DMS 273 treated with DMSO at 0.1 percent for 48 hours (cell line): ENCODE measurements at places on chromosomes 16 and 17.

GRCh38 chr17:21523497-21524210 lies 147.5 kb downstream of the KCNJ12 start:
- DNase-seq: no peak

- DNase-seq: no peak
Measured at GRCh38 chr16:87486713-87487247, 6.0 kb downstream of the ZCCHC14 start.

DNA sequence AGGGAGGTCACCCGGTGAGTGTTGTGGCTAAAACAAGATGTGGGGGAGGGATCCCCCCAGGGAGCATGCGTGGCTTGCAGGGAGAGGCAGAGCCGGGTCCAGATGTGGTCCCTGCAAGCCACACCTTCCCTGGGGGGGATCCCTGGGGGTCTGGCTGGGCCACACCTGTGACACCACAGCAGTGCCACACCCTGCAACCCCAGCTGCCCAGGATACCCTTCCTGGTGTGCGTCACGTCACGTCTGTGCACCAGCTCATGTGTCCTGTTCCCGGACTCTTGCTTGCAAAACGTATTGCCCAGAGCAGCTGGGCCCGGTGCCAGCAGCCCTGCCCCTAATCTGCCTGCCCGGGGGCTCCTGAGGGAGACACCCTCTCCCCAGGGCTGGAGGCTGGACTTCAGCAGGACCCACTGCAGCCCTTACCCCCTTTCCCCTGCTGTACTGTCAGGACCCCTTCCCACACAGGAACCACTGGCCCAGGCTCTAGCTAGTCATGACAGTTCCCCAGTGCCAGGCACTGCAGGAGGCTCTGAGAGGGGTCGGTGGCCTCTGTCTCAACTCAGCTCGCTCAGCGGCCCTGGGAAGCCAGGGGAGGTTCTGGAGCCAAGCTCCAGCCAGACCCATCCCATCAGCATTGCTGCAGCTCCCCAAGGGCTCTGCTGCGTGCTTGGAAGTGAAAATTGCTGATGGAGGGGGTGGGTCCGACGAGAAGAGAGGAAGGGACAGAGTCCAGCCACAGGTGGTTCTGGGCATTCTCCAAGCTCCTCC lies 25.8 kb upstream of the ACSF3 start:
- DNase-seq: no peak

- no peak for DNase-seq
Measured at GRCh38 chr16:88678224-88678979, 7.9 kb downstream of the SNAI3 start.

- no peak for DNase-seq
Measured at GRCh38 chr16:70689035-70689969, 3.4 kb upstream of the MTSS2 start.

- DNase-seq: no peak
Measured at GRCh38 chr17:37671028-37671823, 28.0 kb upstream of the DDX52 start.

DNA sequence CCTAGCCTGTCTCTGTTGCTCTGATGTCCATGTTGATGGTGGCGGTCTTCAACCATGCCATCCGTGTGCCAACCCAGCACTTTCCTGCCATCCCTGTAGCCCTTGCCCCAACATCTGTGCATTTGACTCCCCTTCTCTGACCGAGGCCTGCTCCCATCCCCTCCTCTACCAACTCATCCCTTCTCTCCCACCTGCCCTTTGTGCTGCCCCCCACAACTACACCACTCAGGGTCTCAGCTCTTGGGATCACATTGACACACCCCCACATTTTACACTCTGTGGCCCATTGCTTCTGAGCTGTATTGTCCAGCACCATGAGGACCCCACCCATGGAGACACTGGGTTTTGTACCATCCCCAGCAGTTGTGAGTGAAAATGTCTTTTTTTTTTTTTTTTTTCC lies 11.6 kb downstream of the HS3ST3B1 start:
- DNase-seq: no peak

DNA sequence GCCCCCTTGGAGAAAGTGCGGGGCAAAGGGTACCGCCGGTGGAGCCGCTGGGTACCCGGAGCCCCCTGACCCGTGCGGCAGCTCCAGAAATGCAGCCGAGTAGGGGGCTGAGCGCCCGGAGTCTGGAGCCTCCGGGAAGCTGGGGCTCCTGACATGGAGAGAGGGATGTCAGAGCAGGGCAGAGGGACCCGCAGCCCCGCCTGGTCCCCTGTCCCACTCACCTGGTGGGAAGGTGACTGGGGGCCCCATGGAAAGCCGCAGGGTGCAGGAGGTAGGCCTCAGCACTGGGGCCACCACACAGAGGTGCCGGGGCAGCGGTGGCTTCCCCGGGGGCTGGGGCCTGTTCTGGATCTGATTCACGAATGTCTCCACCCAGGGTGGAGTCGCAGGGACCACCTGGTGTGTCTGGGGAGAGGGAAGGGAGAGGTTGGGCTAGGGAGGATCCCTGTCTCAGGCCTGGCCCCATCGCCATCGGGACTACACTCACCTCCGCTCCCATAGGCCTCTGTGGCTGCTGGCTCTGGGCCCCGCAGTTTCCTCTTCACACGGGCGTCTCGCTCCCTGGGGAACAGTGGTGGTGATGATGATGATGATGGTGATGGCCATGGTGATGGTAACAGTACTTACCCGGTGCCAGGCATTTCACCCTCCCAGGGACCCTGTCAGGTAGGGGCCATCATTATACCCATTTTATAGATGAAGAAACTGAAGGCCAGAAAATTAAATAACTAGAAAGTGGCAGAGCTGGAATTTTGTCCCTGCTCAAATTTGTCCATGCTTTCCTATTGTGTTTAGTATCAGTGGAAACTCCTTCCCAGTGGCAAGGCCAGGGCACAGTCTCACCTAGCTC lies 5.2 kb downstream of the TBX6 start:
- no peak for DNase-seq

- no peak for DNase-seq
Measured at GRCh38 chr16:70161350-70161749, 12.2 kb upstream of the CLEC18C start.

GRCh38 chr16:30951750-30952149 lies 2.9 kb downstream of the ORAI3 start:
- DNase-seq: no peak

DNA sequence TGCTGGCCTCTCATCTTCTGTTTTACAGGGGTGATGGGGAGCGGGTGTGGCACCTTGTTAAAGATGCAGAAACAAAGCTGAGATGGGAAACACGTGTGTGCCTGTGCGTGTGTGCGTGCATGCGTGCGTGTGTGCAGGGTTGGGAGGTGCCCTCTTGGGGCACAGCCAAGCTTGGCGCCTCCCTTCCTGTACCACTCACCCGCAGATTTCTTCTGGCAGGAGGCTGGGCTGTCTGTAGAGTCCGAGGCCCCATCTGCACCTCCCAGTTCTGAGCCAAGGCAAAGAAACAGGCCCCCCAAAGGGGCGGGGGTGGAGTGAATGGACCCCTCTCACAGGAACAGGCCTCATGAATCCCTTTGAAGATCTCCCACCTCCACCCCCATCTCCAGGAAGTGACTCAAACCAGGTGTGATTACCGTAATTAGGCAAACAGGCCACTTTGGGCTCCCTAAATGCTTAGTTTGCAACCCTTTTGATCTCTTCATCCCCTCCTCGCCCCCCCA lies 20.9 kb downstream of the TNS4 start:
- no peak for DNase-seq

- no peak for DNase-seq
Measured at GRCh38 chr16:77938913-77939312, 83.4 kb upstream of the CLEC3A start.

- peak; percentile 67 for DNase-seq
Measured at GRCh38 chr16:69709456-69710084, 16.8 kb downstream of the NQO1 start.

DNA sequence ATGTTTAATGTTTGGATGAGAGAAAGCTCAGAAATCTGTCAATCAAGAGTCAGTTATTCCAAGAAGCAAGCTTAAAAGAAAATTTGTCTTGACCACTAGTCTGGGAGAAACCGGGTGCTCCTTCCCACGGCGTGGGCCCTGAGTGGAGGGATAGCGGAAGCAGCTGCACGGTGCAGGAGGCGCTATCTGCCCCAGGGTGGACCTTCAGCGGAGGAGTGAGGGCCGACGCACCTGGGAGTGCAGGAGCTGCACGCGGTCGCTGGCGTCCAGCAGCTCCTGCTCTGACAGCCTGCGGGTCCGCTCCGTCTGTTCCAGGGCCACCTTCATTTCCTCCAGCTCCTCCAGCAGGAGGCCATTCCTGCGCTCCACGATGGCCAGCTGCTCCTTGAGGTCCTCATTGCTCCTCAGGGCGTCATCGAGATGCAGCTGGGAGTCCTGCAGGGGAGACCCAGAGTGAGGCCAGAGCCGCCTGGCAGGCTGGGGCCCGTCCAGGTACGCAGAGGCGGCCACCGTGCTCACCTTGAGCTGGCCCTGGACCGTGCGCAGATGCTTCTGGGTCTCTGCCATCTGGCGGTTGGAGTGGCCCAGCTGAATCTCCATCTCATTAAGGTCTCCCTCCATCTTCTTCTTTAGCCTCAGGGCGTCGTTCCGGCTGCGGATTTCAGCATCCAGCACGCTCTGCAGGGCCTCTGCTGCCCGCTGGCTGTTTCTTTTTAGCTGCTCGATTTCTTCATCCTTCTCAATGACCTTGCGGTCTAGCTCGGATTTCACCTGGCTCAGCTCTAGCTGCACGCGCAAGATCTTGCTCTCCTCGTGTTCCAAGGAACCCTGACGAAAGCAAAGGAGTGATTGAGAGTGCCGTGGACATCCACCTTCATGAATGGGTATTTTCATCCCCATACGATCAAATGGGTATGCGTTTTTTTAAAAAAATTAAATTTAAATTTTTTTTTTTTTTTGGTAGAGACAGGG lies 63.5 kb downstream of the MYH13 start:
- no peak for DNase-seq

DNA sequence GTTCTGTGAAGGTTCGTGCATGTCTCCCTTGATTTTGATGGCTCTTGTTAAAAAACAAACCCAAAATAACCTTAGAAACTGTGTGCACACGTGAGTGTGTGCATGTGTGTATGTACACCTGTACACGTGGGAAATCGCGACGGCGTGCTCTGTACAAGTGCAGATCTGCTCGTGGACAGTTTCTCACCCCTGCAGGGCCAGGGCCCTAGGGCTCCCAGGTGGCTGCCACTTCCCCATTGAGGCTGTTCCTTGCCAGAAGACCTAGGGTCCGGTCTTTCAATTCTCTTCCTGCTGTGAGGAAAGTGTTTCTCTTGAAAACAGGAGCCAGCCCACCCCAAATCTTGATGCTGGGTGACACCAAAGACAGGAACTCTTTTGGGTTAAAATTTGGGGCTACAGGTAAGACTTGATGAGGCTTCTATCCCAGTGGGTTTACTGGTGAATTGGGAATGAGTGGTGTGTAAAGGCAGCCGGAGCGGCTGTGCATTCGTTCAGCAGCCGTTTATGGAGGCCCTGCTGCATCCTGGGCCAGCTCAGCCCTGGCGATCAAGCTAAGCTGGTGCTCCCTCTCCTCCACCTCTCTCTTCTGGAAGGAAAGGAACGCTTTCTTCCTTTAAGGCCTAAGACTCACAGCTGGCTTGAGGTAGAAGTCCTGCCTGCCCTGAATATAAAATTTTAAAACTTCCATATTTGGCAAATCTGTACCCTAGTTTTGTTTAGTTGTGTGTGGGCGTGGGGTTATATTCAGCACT lies 137.9 kb downstream of the CLEC16A start:
- DNase-seq: no peak

- no peak for DNase-seq
Measured at GRCh38 chr17:41340934-41341861, 9.4 kb downstream of the KRT33A start.

DNA sequence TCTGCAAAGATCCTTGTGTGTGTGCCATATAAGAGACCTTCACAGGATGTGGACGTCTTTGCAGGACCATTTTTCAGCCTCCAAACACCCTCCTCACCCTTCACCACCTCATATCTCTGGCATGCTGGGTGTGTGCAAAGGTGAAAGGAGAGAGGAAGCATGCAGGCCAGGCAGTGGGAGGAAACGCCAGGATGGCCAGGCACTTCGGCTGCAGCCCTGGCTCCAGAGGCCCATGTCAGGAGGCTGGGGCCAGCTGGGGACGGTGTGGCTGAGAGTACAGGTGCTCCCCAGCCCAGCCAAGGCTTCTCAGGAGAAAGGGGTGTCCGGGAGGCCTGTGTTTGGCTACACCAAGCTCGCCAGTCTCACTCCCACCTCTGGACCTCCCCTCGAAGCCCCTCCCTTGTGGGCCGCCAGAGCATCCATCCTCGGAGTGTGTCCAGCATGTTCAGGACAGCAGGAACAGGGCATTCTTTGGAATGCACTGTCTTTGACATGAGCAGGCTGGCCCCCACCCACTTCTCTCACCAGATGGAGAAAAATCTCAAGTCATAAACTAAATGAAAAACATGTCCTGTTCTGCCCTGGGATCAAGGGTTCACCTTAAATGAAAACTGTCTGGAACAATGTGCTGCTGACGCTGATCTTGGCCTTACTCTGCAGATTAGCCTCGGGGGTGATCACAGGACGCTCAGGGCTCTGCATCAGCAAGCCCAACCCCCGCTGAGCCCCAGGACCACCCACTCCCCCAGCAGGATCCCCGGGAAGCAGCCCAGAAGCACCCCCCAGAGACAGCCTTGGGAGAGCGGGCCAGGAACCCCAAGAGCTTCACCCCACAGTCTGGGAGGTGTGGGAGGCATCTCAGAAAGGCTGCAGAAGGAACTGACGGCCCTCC lies 15.9 kb downstream of the PEMT start:
- no peak for DNase-seq

DNA sequence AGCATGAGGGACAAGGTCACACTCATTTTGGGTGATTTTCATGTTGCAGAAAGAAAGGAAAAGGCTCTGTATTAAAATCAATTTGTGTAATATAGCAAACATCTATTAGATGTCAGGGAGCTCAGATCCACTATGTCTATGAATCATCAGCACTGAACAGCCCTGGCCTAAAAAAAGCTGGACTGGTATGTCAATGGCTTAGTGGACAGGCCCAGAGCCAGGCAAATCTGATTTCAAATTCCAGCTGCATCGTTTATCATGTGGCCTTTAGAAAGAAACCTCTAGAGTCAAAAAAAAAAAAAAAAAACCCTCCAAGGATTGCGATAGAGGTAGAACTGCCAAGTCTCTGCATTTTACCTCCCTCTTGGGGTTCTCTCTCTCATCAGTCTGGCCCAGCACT lies 5.4 kb downstream of the GAS7 start:
- DNase-seq: no peak

DNA sequence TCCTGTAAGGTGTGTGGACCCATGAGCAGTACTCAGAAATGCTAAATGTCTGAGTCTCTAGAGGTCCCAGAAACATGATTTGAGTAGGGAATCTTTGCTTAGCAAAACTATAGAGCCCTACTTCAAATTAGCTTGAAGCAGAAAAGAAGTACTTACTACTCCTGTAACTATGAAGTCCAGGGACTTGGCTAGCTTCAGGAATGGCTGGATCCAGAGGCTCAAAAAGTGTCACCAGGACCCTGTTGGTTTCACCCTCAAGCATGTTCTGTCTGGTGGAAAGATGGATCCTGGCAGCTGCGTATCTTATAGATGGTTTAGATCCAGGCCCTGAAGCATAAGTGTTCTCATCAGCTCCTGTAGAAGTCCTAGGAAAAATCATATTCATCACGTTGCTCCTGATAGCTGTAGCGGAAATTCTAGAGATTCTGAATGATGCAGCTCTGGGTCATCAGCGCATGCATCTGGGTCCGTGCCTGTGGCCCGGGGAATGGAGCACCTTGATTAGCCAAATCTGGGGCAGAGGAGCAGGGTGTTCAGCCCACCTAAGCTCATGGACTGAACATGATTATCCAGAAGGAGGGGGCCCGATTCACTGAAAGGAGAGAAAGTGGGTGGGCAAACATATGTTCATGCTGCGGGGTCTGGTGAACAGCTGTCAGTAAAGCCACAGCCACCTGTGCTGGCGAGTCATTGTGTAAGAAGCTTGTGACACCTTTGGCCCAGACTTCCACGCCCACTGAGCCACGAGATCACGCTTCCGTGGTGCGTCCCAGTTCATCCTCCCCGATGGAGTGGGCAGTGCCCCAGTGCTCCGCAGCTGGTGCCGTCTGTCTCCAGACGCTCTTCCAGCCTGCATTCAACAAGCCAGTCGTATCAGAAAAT lies 260.6 kb downstream of the CPPED1 start:
- DNase-seq: no peak
